Keratinocyte (primary cell): ENCODE measurements at places on chromosomes 3 and 15.

DNA sequence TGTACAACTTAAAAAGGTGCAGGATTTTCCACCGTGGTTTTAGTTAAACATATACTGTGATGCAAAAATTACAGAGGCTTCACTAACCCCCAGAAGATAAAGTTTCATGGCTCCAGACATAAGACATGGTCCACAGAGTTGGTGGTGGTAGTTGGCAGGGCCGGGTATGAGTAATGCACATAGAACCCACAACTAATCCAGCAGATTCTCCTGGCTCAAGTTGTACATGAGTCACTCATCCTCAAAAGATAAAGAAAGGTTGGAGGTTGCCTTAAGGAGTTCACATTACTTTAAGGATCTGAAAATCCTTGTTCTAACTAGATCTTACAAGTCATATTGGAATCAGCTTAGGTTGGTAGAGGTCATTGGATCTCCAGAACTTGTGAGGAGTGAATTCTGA lies 98.3 kb upstream of the ZBTB20 start:
- DNase-seq, result peak; percentile 54

- no peak for DNase-seq
These were observed 288.4 kb upstream of the GOLGA6L4 start for GRCh38 chr15:83947156-83947555.

GRCh38 chr3:48664929-48665328 lies 2.2 kb upstream of the CELSR3 start:
- DNase-seq, result no peak

DNA sequence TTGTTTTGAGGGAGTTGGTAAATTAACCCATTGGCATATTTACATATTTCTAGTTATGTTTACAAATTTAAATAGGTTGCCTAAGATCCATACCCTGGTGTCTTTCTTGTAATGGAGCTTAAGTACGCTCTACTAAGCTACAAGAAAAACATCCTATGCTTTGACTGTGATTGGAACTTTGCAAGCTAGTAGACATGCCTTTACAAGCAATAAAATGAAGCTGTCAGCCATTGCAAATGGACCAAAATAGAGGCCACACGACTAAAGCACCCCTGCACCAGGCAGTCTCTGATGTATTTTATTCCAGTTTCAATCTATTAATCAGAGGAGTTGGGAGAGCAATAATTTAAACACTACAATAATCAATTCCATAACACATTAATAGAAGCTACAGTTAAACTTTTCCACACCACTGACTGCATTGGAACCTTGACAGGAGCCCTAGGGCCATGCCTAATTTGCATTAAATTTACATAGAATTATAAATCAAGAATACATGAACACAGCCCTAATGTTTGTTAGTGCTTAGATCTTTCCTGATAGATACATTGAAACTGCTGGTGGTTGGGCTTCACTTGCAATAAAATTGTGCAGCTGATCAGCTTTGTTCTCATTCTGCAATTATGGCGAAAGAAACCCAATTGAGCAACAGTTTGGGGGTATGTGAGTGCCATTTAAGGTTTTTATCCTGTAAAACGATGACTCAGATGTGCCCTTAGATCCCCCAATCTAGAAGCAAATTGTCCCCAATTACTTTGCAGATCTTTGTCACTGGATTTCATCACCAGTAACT lies 360.1 kb downstream of the LSAMP start:
- no peak for DNase-seq

- no peak for DNase-seq
These were observed 3.0 kb upstream of the MAP1A start for GRCh38 chr15:43514241-43515057.

- DNase-seq, result no peak
These were observed 262.1 kb downstream of the IGSF11 start for GRCh38 chr3:118772547-118773011.

DNA sequence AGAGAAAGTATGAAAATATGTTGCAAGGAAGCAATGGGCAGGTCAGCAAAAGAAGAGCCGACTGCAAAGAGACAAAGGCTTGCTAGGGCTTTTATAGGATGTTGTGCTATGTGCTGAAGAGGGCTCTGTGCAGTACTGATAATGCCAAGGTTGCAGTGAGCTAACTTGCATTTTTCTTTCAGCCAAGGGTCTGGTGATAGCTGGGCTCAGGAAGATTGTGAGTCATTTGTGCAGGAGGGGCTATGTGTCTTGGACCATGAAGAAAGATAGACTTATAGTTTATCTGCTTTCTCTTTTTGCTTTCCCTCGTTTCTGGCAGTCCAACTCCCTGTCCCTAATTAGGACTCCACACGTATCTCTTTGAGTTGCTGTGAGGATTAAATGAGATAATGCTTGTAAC lies 64.5 kb upstream of the LRIG1 start:
- DNase-seq, result no peak

GRCh38 chr3:42771271-42771670 lies 1.8 kb downstream of the CCDC13 start:
- no peak for DNase-seq
